ENCODE measurements at places on chromosomes 6 and 20. TPM values are rescaled to one million over a fixed set of nuclear protein-coding genes. Genes with fewer than 3 reads are reported as not detected.

GRCh38 chr6:64294034-64294433, 658.4 kb downstream of the PHF3 start:
- DNase-seq = no peak

Gene NHLRC1
- total RNA-seq = 0.67 TPM

DNA sequence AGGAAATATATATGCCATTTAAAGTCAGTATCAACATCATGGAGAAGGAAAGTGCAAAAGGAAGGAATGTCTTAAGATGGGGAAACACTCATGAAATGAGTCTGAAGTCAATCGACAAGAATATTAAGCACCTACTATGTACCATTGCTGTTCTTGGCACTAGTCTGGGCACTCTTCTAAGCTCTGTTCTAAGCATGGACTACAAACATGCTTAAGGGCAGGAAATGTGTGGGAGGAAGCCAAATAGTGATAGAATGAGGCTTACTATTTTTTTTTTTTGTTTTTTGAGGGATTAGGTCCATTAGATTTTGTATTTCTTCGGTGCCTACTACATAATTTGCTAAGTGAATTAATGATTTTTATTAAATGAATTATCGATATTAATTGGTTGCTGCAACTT, 83.8 kb upstream of the SUPT3H start:
- DNase-seq = no peak

- DNase-seq = no peak
Measured at GRCh38 chr6:47126647-47127391, 84.7 kb upstream of the ADGRF1 start.

- no peak for DNase-seq
Measured at GRCh38 chr6:84508334-84508733, 256.1 kb downstream of the TBX18 start.

DNA sequence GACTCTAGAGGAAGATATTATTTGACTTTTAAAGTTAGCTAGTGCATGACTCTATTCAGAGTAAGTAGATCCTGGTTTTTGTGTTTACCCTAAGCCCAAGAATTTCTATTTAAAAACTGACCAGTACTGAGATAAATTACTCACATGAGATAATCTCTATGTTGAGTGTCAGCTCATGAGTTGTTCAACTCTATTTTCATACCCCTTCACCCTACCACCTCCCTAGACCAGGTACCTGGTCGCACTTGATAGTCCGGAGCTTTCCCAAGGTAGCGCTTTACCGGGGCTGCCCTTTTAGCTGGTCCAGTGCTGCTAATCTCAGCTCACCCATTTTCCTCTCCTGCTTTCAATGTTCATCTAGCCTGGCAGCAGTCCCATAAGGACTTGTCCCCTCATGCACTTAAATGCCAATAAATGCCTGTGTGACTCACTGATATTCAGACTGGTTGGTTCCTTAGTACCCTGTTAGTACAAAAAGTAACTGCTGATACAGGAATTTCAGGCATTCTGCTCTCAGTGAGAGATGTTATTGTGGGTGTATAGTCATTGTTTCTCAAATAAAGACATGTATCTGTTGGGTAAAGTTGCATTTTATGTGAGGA, 503.9 kb downstream of the ADGRB3 start:
- DNase-seq = no peak

Gene RHAG
- total RNA-seq = not detected

- no peak for DNase-seq
Measured at GRCh38 chr6:6885521-6886170, 222.1 kb upstream of the RREB1 start.

DNA sequence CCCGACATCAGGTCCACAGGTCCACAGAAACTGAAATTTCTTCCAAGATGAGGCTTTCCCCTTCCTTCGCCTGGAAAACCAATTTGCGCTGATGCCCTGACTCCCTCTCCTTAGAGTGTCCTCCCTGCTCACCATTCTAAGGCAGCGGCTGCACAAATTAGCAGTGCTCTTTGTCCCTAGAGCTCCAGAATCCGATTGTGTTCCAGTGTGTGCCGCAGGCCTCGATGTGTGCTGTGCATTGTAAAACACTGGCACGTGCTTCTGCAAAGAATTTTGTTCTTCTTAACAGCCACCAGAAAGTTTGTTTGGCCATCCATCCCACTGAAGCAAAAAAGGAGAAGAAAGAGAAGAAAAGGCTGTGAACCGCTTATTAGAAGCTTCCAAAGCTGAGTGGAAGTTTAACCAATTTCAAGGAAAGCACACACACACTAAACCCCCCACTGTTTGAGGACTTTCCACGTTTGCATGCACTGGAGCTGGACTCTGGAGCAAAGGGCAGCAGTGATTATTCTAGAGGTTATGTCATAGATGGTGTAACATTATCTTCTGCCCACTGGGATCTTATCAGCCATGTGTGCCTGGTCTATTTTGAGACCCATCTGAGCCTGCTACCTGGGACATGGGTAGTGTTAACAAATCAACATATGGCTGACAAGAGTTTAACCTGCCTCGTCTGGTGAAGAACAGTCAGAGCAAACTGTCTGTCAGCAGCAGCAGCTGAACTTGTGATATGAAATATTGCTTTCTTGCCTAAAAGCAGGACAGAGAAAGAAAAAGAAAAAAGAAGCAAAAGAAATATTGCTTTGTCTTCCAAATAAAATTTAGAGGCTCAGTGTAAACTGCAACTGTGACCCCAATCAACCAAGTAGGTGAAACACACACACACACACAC, 64.9 kb upstream of the RREB1 start:
- no peak for DNase-seq

Gene NNAT
- total RNA-seq = not detected

DNA sequence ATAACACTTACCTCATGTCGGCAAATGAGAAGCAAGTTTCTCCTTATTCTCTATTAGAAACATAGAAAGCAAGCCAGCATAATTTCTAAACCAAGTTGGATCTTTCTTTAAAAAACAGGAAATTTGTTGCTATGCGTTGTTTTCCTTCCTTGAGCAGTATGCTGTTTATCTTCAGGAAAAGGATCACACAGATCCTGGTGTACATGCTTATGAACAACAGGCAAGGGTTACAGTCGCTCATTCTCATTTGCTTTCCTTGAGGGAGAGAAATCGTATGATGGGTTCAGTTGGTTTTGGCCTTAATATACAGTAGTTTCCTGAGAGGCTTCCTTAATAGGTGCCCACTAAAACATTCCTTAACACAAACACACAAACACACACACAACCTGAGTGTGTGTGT, 118.8 kb downstream of the FYN start:
- DNase-seq = no peak

Gene ARMC2
- total RNA-seq = 12.5 TPM

DNA sequence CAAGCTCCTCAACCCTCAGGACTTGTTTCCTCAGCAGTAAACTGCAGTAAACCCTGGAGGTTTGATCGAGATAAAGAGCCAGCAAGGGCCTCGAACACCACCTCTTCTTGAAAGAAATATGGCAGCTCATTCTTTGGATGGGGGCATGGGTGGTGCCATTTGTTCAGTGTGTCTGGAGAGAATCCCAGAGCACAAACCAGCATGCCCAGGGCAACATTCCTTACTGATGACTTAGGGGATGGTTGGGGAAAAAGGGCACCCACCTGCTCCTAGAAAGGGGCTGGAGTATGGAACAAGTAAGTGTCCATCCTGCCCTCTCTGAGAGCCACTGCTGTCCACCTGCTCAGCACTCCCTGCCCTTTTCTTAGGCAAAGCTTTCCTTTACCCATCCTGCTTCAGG, 31.3 kb upstream of the ZFAND3 start:
- DNase-seq = no peak

Gene BPIFB1
- total RNA-seq = not detected

Gene PPP1R3G
- total RNA-seq = 0.10 TPM

DNA sequence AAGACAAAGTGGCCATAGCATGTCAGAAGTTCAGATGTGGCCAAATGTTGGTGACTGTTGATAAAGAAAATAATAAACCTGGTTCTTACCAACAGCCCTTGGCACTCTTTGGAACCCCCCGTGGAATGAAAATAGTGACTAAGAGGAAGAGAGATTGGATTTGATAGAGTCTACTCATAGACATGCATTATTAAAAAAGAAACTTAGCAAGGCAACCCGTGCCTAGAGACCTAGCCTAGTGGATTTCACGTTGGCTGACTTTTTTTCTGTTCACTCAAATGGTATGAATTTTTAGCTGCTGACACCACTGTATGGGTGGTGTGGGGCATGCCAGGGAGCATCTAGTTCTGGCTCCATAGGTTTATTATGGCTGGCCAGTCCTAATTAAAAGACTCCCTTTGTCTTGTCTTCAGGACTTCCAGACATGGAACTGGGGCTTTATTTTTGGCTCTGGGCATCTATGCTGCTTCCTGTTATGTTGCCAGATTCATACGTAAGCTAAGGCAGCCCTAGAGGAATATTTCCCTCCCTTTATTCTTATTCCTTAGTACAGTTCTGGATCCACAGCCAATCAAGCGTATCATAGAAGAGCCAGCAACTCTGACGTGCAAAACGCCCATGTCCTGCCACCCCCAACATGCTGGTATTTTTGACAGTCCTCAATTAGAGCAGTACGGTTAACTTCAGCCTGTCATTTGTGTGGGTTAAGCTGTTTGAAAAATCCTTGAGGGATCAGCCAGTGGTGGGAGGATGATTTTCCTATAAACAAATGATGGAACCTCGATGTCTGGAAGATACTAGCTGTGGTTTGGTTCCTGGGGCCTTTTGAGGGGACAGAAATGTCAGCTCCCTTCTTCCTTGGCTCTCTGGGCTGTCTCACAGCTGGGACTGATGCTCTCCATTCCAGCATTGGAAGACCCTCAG, 127.5 kb downstream of the ISM1 start:
- no peak for DNase-seq

Gene NPBWR2
- not detected for total RNA-seq

- no peak for DNase-seq
Measured at GRCh38 chr20:57536120-57536708, 11.3 kb upstream of the CTCFL start.

GRCh38 chr6:112560651-112561050, 213.5 kb downstream of the RFPL4B start:
- no peak for DNase-seq

- no peak for DNase-seq
Measured at GRCh38 chr6:107064579-107065065, 36.6 kb downstream of the MTRES1 start.

Gene OR12D3
- total RNA-seq = not detected

Data from CD4-positive, CD25-positive, alpha-beta regulatory T cell (primary cell).